ENCODE measurements at places on chromosomes 6 and 20. TPM values are rescaled to one million over a fixed set of nuclear protein-coding genes. Genes with fewer than 3 reads are reported as not detected.

The TNF gene
- 0.48 TPM for total RNA-seq

The PPIL6 gene
- total RNA-seq, result 0.91 TPM

The IL20RA gene
- total RNA-seq, result 12.2 TPM

The SEL1L2 gene
- total RNA-seq, result not detected

The HCK gene
- total RNA-seq, result 3.7 TPM

- H3K27me3 ChIP-seq, result no peaks in the 10 kb centered on the region
- H3K4me3 ChIP-seq, result no peak overlapping the region
- no peaks in the 10 kb centered on the region for H3K36me3 ChIP-seq
- no peaks in the 10 kb centered on the region for H3K4me1 ChIP-seq
Measured at GRCh38 chr6:34633785-34634184, 62.8 kb downstream of the ILRUN start.

DNA sequence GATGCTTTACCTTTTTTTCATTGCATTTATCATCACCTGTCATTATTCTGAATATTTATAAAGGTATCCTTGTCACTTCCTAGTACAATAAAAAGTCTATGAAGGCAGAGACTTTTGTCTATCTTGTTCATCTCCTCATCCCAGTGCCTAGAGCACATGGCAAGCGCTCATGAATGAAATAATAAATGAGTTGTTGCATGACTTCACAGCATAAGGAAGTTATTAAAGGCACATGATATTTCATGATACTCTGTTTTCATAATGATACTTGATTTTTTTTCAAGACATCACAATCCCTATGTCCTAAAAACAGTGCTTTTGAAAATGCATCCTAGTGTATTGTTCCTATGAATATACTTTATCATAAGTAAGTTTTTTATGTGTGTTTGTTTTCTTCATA, 310.6 kb upstream of the RSPO3 start:
- no peak for DNase-seq
- no peaks in the 10 kb centered on the region for H3K36me3 ChIP-seq
- no peak overlapping the region for H3K27ac ChIP-seq
- H3K27me3 ChIP-seq, result no peaks in the 10 kb centered on the region

DNA sequence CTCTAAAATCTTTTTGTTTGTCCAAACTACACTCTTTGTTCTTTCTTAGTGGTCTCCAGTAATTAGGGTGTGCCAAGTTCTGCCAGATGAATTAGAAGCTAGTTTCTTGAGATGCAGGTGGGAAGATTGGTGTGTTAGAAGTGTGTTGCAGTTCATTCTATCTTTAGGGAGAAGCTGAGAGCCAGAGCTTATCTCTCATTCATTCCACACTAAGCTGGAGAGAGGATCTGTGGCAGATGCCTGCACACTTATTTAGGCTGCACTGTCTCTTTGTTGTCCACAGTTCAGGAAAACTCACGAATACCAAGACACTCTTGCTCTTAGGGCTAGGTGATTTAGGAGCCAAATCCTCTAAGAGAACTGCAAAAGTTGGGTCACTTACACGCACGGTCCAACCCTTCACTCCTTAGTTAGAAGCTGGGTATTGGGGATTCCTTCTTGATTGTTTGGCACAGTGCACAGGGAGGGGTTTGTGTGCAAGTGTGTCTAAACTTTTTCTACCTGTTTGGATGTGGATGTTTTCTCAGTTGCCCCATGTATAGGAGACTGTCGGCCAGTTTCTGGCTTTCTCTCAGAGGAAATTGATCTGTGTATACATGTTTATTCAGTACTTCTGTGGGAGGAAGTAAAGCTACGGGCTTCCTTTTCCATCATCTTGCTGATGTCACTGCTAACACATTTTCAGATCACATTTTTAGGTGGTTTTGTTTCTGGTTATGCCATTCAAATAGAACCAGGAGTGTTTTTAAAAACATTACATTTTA, 49.5 kb downstream of the SMAP1 start:
- DNase-seq, result no peak
- no peak overlapping the region for H3K27ac ChIP-seq
- H3K27me3 ChIP-seq, result no peaks in the 10 kb centered on the region
- no peak overlapping the region for H3K4me3 ChIP-seq
- no peaks in the 10 kb centered on the region for H3K4me1 ChIP-seq

GRCh38 chr6:11223286-11223864, 9.1 kb downstream of the NEDD9 start:
- no peak overlapping the region for H3K4me3 ChIP-seq
- no peak for DNase-seq
- H3K27me3 ChIP-seq, result no peaks in the 10 kb centered on the region
- no peak overlapping the region for H3K27ac ChIP-seq
- peaks cover 39% of the 10 kb centered on the region for H3K4me1 ChIP-seq
- H3K36me3 ChIP-seq, result no peaks in the 10 kb centered on the region

DNA sequence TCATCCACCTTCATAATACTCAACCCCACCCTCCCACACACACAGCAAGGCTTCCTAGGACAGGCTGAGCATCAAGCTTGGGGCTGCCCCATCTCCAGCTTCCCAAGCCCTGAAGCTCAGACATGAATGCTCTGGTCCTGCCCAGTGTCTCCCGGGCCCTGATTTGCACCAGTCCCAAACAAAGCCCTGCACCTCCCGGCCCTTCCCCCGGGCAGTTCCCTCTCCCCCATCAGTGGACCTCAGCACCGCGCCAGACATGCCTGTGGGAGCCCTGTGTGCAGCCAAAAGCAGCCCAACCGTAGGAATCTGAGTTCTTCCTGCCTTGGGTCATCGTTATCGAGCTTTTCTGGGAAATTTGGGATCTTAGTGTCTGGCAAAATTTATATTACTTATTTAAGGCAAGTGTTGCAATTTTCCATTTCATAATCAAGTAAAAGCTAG, 63.5 kb downstream of the THBS2 start:
- no peak overlapping the region for H3K27ac ChIP-seq
- no peaks in the 10 kb centered on the region for H3K36me3 ChIP-seq
- no peaks in the 10 kb centered on the region for H3K27me3 ChIP-seq
- no peaks in the 10 kb centered on the region for H3K4me1 ChIP-seq

- H3K36me3 ChIP-seq, result no peaks in the 10 kb centered on the region
- H3K4me3 ChIP-seq, result no peak overlapping the region
- no peaks in the 10 kb centered on the region for H3K27me3 ChIP-seq
- DNase-seq, result no peak
- no peaks in the 10 kb centered on the region for H3K4me1 ChIP-seq
Measured at GRCh38 chr6:150392452-150393220, 23.8 kb downstream of the IYD start.

GRCh38 chr6:49464691-49465090, 1.5 kb downstream of the CENPQ start:
- no peaks in the 10 kb centered on the region for H3K36me3 ChIP-seq
- no peak for DNase-seq
- no peaks in the 10 kb centered on the region for H3K27me3 ChIP-seq
- H3K4me3 ChIP-seq, result no peak overlapping the region
- H3K4me1 ChIP-seq, result peaks cover 6% of the 10 kb centered on the region

GRCh38 chr20:49563015-49563980, 4.6 kb downstream of the PTGIS start:
- DNase-seq, result no peak
- H3K27me3 ChIP-seq, result peaks cover 14% of the 10 kb centered on the region
- H3K36me3 ChIP-seq, result no peaks in the 10 kb centered on the region
- H3K27ac ChIP-seq, result no peak overlapping the region
- H3K4me3 ChIP-seq, result no peak overlapping the region

DNA sequence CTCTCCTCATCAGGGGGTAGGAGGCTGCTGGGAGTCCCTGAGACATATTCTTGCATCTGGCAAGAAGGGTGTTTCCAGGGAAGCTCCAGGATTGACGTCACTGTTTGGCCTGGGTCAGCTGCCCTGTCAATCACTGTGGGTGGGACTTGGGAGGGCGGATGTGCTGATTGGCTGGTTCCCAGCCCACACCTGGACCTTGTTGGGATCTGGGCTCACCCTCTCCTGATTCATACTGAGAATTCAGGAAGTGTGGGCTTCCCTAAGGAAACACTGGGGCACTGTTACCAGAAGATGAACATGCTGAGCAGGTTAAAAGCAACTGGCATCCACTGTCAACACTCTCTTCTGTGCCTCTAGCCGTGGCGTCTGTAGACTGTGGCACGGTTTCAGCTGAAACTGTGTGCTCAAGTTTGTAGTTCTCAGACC, 36.5 kb downstream of the CDH26 start:
- H3K4me3 ChIP-seq, result no peak overlapping the region
- no peaks in the 10 kb centered on the region for H3K36me3 ChIP-seq
- no peak overlapping the region for H3K27ac ChIP-seq
- H3K27me3 ChIP-seq, result no peaks in the 10 kb centered on the region
- no peaks in the 10 kb centered on the region for H3K4me1 ChIP-seq

GRCh38 chr6:142846883-142847287, 98.1 kb downstream of the HIVEP2 start:
- no peaks in the 10 kb centered on the region for H3K36me3 ChIP-seq
- no peaks in the 10 kb centered on the region for H3K27me3 ChIP-seq
- peak overlapping the region; percentile 1 for H3K27ac ChIP-seq
- H3K4me1 ChIP-seq, result peaks cover 11% of the 10 kb centered on the region
- no peak for DNase-seq
- H3K4me3 ChIP-seq, result no peak overlapping the region

DNA sequence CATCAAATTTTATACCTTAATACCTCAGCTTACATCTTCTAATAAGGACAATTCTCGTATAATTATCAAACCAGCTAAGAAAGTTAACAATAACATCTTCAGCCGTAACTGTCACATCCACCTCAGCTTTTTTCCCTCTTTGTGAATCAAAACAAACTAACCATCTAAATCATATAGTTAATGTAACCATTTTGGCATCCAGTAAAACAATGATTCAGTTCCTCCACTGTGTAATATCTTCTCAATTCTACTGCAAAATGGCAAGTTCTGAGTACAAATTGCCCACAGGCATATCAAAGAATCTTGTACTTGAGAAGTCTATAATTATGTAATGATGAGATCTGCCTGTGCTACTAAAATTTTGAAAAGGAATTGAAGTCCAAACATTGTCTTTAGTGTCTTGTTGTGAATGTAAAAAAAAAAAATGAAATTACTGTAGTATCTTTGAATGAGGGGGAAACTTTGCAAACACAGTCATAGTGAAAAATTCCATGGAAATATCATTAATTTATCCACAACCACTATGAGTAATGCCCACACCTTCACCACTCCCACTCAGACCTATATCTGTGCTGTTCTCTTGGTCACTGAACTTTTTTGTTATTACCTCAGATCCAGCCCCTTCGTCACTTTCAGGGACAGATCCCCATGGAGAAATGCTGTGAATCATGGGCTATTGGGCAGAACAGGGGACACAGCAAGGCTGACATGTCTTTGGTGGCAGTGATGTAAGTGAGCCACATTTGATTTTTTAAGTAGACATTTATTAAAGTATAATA, 178.6 kb upstream of the RAB32 start:
- H3K4me1 ChIP-seq, result no peaks in the 10 kb centered on the region
- no peak overlapping the region for H3K27ac ChIP-seq
- no peaks in the 10 kb centered on the region for H3K27me3 ChIP-seq
- H3K36me3 ChIP-seq, result no peaks in the 10 kb centered on the region
- H3K4me3 ChIP-seq, result no peak overlapping the region

DNA sequence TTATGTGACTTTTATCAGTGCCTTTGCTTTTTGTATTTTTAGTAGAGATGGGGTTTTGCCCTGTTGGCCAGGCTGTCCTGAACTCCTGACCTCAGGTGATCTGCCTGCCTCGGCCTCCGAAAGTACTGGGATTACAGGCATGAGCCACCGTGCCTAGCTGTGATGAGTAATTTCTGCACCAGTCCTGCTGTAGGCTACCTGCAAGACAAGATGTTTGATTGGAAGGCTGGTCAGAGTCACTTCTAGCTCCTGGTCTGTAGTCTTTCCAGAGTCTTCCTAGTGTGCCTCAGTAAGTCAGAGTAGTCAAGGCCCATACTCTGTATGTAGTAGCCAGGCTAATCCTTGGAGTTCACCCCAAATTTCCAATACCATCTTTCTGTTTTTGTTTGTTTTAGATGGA, 8.9 kb downstream of the TIAM2 start:
- no peaks in the 10 kb centered on the region for H3K4me1 ChIP-seq
- H3K4me3 ChIP-seq, result no peak overlapping the region
- H3K27ac ChIP-seq, result no peak overlapping the region
- H3K27me3 ChIP-seq, result no peaks in the 10 kb centered on the region

- no peak overlapping the region for H3K27ac ChIP-seq
- no peak overlapping the region for H3K4me3 ChIP-seq
- DNase-seq, result no peak
Measured at GRCh38 chr6:168208854-168209253, 110.7 kb downstream of the DACT2 start.

DNA sequence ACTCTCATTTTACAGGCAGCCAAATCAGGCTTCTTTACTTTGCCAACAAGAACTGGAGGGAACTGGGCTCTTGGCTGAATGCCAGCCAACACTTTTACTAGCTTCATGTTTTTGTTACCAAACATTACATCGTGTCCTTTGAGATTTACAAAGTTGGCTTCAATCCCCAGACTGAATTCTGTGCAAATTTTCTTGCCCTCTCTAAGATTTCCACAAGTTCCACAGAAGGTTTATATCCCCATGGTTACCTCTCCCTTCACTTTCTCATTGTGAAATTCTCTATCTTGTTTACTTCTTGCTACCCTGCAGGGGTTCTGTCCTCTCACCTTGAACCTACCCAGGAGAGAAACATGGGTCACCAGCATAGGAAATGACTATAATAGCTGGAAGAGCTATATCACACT, 37.6 kb upstream of the PLCB1 start:
- no peak overlapping the region for H3K27ac ChIP-seq
- no peaks in the 10 kb centered on the region for H3K36me3 ChIP-seq
- no peaks in the 10 kb centered on the region for H3K4me1 ChIP-seq
- no peak overlapping the region for H3K4me3 ChIP-seq
- H3K27me3 ChIP-seq, result no peaks in the 10 kb centered on the region
- peak; percentile 37 for DNase-seq

DNA sequence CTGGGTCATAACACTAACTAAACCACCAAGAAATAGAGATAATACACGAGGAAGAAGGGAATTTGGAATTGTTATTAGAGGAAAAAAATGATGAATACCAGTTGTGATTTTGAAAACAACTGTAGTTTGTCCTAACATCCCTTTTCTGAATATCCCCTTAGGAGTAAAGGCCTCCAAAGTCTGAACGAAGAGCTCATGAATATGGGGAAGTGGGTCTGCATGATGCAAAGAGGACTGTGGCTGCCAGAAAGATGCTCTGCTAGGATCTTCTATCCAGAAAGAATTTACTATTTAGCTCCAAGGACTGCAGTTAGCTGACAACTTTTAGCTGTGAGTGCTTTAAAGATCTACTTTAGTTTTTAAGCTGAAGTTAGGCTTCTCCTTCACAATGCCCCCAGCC, 308.8 kb upstream of the HS3ST5 start:
- H3K36me3 ChIP-seq, result no peaks in the 10 kb centered on the region
- H3K27ac ChIP-seq, result no peak overlapping the region
- no peak overlapping the region for H3K4me3 ChIP-seq
- H3K4me1 ChIP-seq, result no peaks in the 10 kb centered on the region
- DNase-seq, result no peak
- no peaks in the 10 kb centered on the region for H3K27me3 ChIP-seq

Data from colonic mucosa (tissue), 4 donors.